ENCODE measurements at places on chromosomes 1 and 21.

- peak; percentile 71 for DNase-seq
These were observed 1.0 kb upstream of the S100B start for GRCh38 chr21:46605767-46606426.

DNA sequence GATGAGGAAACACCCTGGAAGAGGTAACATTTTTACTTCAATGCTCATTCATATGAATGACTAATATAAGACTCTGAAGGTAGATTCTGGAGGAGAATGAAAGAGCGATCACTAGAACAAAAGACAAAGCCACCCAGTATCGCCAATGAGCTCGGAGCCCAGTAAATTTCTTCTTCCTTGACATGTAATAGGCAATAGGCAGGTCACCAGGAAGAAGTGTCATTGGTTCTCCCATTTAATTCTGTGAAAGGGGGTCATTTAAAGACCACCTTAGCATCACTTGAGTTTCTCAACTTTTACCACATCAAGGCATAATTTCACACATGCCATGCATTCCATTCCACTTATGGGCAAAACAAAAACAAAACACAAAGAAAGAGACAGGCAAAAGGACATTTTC is 7.9 kb downstream of the TNFSF18 start:
- no peak for DNase-seq

GRCh38 chr1:205318231-205318991 is 3.1 kb downstream of the NUAK2 start:
- no peak for DNase-seq

- no peak for DNase-seq
These were observed 77.5 kb downstream of the BRINP2 start for GRCh38 chr1:177248258-177248657.

GRCh38 chr1:224894915-224895314 is 34.6 kb upstream of the DNAH14 start:
- DNase-seq, result peak; percentile 6

DNA sequence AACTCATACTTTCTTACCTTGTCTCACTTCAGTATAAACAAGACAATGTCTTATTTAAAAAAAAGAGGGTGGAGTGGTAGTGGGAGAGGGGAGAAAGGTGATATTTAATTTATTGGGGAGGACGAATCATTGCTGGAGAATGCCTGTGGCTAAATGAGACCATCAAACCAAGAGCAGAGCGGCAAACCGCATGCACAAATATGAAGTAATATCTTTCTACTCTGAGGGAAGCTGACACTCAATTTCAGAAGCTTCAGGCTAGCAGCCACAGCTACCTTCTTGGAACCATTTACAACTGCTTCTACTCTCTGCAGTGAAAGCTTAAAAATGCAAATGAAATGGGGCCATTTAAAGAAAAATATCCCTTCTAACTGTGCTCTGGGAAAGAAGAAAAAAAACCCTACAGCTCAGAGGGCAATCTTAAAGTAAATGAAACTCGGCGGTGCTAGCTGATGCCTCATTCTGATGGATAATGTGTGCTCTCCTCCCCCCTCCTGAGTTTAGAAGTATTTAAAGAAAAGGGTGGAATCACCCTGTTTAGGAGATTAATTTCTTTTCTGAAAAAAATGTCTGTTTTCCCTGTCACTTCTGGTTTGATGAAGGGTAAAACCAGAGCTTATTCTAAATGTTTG is 178.2 kb upstream of the CAMK1G start:
- DNase-seq, result peak; percentile 23

DNA sequence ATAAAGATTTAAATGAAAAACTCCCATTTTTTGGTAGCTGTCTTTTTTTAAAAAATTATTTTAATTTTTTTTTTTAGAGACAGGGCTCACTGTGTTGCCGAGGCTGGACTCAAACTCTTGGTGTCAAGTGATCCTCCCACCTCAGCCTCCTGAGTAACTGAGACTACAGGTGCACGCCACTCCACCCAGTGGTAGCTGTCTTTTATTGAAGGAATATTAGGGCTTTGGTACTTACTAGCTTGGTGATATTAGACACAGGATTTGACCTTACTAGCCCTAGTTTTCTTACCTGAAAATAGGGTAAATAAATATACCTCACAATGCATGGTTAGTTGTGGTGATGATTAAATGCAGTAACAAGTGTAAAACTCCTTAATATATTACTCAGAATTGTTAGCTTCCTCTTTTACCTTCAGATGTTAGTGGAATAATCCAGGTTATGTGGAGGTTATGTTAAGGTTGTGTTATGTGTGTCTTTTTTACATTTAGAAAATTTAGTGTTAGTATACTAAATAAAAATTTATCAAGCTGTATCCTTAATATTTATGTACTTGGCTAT is 66.8 kb downstream of the PHACTR4 start:
- DNase-seq, result no peak

DNA sequence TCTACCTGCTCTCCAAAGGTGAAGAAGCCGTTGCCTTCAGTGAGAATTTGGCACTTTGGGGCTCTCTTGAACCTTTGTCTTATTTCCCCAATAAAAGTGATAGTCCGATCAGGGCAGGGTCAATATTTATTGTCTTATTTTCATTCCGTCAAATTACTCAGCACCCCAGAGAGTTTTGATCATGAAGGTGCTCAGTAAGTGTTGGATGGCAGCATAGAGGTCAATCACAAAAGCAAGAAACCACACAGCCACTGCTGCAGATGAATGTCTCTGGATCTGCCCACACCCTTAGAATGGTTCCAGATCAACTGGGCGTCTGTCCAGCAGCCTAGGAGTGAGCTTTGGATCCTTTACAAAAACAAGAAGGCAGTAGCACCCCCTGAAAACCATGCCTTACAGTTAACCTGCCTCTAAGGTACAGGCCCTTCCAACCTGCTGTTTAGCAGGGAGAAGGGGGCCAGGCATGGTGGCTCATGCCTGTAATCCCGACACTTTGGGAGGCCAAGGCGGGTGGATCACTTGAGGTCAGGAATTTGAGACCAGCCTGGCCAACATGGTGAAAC is 97.3 kb downstream of the PSMG1 start:
- no peak for DNase-seq
